ENCODE measurements at places on chromosomes 7 and 10. TPM values are rescaled to one million over a fixed set of nuclear protein-coding genes. Genes with fewer than 3 reads are reported as not detected.

DNA sequence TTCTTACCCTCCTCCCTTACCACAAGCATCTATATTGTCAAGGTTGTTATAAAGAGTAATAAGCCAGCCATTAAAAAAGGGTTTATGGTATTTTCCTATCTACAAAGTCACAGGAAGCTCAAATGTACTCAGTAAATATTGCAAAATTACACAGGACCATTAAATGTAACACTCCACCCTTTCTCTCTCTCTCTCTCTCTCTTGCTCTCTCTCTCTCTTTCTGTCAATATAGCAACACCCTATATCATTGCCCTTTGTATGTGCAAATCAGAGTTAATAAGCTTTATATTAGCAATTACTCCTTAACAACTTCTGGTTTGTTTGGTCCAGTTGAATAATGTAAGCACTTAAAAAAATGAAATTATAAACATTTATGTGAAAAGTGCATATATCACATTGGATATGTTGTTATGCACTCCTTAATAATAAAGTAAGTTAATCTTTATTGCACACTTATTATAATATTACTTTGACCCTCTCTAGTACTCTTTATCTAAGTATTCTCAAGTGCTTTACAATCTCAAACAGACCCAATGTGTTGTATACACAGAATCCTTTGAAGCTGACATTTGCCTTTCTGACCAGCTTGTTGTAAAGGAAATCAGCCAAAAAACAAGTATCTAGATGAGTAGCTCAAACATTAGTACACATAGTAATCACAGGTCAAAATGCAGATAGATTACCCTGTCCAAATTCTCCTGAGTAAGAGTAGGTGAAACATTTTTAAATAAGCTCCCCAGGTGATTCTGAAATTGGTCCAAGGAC is 93.2 kb downstream of the CFTR start:
- DNase-seq = no peak

DNA sequence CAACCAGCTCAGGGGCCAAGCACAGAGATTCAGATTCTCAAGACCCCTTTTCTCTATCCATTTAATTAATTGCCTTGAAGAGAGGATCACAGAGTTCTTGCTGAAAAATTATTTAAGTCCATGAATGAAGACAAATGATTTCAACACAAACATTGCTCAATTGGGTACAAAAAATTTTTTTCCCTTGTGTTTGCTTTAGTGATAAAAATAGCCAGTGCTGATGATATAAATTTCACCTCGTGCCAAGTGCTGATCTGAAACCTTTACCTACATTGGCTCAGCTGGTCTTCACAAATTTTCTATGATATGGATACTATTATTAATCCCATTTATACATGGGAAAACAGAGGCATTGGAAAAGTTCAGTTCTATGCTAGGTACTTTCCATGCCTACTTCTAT is 377.1 kb downstream of the NRG3 start:
- no peak for DNase-seq

GRCh38 chr7:34015651-34016050 is 110.3 kb downstream of the BMPER start:
- no peak for DNase-seq

GRCh38 chr10:115063701-115064658 is 29.2 kb upstream of the ATRNL1 start:
- no peak for DNase-seq

DNA sequence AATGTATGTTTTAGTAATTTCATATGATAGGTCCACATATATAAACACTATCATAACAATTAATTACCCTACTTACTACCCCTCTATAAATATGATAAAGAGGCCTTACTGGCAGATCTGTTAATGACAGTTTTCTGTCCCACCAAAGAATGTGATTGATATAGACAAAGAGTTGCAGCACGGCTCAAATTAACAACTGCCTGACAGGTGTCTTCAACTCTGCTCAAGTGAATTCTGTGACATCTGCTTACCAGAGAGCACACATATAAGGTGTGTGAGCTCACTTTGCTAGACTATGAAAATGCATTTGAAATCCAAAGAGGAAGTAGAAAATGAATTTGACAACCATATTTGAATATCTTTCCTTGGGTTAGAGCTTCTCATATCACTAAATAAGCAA is 36.6 kb downstream of the CACNA2D1 start:
- DNase-seq = no peak

Gene RELN
- 17.5 TPM for total RNA-seq

Gene GPR26
- total RNA-seq = 1.8 TPM

Data from type B pancreatic cell (in vitro differentiated cells).